ENCODE measurements at places on chromosomes 4 and X.

GRCh38 chr4:118975449-118976192 lies 87.0 kb downstream of the SYNPO2 start:
- DNase-seq = no peak

DNA sequence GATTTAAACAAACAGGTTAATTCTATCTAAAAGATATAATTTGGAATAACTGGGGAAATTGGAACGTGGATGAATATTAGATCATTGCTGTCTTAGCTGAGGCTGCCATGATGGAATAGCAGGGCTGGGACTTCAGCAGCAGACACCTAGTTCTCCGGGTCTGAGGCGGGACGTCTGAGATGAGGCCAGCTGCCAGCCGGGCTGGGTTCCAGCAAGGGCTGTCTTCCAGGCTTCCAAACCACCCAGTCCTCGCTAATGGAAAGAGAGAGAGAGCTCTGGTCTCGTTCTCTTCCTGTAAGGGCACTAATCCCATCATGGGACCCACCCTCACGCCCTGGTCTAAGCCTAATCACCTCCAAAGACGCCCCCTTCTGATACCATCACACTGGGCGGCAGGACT lies 85.7 kb downstream of the ADRA2C start:
- DNase-seq = no peak

- DNase-seq = no peak
Measured at GRCh38 chrX:132671229-132671641, 182.4 kb upstream of the MBNL3 start.

- no peak for DNase-seq
Measured at GRCh38 chrX:9440116-9440844, 24.6 kb upstream of the TBL1X start.

DNA sequence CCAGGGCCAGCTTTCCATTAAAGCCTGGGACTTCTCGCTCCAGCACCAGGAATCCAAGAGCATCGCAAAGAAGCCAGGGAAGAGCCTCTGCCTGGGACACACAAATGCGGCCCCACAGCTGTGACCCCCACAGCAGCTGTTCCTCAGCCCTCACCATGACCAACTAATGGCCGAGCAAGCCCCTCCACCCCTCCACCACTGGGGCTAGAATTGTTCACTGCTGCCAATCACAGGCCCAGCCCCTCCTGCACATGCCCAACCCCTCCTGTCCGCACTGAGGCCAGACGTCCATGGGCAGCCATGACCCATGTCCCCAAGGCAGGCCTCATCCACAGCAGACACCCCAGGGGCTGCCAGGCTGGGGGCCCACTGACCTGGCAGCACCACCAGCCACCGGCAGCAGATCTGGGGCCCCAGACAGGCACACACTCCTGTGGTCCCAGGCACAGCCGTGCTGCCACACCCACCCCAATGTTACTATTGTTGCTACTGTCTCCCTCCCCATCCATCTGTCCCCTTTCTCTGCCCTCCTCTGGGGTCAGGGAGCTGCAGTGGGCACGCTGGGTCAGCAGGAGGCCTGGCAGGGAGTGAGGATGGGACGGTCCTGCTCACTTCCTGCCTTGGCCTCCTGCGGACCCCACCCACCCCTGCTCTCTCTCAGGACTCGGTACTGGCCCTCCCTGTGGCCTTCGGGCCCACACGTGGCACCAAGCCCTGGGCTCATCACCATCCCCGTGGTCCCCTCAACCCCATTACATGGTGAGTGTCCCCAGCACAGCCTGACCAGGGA lies 56.0 kb downstream of the ZFYVE28 start:
- DNase-seq = no peak

GRCh38 chr4:82984459-82984858 lies 26.2 kb downstream of the LIN54 start:
- DNase-seq = no peak

DNA sequence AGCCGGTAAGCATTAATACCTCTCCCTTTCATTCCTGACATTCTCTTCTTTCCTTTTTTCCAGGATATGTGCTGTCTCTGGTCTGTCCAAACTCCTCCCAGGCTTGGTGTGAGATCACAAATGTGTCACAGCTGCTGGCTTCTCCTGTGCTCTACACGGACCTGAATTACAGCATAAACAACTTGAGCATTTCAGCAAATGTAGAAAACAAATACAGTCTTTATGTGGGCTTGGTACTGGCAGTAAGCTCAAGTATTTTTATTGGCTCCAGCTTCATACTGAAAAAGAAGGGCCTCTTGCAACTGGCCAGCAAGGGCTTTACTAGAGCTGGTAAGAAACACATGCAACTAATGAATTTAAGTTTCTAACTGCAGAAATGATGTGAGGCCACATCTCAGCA lies 8.4 kb downstream of the NIPAL1 start:
- DNase-seq = no peak

DNA sequence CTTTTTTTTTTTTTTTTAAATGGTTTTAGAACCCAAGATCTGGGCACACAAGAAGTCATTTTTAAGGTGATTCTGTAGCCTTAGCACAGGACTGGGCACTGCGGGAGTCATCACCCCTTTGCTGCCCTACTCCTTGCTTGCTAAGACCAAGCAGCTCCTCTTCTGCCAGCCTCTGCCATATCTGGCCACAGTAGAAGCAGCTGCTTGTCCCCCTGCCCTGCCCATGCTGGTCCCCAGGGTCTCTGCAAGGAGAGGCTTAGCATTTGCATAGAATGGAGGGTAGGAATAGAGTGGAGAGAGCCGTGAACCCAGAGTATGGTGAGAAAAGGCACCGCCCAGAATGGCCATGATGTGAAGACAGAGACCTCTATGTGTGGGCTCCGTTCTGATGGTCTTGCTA lies 109.3 kb downstream of the ADRA2C start:
- no peak for DNase-seq

DNA sequence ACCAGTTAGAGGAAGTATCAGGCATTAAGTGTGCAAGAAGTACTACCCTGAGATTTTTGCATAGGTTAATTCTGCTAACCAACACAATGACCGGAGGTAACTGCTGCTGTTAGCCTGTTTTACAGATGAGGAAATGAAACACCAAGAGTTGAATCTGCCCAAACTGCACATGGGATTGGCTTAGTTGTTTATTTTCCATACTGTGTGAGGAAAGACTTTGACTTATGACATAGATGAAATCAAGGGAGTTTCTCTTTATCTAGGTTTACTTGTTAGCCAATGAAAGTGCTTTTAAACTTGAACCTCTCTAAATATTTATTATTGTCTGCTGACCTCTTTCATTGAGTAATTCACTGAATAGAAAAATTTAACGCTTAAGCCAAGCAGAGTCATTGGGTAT lies 10.3 kb downstream of the GUCY1B1 start:
- DNase-seq = no peak

DNA sequence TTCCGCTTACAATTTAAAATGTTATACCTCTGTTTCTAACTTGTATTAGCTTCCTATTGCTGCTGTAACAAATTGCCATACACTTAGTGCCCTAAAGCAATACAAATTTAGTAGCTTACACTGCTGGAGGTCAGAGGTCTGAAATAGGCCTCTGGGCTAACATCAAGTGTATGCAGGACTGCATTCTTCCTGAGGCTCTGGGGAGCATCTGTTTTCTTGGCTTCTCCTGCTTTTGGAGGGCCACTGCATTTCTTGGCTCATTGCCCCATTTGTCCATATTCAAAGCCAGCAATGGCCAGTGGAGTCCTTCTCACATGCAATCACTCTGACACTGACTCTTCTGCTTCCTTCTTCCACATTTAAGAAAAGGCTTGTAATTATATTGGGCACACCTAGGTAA lies 639.8 kb upstream of the INTU start:
- no peak for DNase-seq
